Hepatocyte (in vitro differentiated cells): ENCODE measurements at places on chromosomes 16 and 17.

- H3K27me3 ChIP-seq = peaks cover 82% of the 10 kb centered on the region
- peak overlapping the region; percentile 61 for H3K4me3 ChIP-seq
- no peak overlapping the region for H3K27ac ChIP-seq
- peak; percentile 89 for DNase-seq
- no peaks in the 10 kb centered on the region for H3K36me3 ChIP-seq
Observed at GRCh38 chr17:49496183-49496866, 1.2 kb downstream of the NGFR start.

GRCh38 chr17:57940653-57941329 is 14.4 kb downstream of the CUEDC1 start:
- peaks cover 48% of the 10 kb centered on the region for H3K4me1 ChIP-seq
- no peaks in the 10 kb centered on the region for H3K27me3 ChIP-seq
- H3K4me3 ChIP-seq = no peak overlapping the region
- no peak for DNase-seq
- no peaks in the 10 kb centered on the region for H3K36me3 ChIP-seq

DNA sequence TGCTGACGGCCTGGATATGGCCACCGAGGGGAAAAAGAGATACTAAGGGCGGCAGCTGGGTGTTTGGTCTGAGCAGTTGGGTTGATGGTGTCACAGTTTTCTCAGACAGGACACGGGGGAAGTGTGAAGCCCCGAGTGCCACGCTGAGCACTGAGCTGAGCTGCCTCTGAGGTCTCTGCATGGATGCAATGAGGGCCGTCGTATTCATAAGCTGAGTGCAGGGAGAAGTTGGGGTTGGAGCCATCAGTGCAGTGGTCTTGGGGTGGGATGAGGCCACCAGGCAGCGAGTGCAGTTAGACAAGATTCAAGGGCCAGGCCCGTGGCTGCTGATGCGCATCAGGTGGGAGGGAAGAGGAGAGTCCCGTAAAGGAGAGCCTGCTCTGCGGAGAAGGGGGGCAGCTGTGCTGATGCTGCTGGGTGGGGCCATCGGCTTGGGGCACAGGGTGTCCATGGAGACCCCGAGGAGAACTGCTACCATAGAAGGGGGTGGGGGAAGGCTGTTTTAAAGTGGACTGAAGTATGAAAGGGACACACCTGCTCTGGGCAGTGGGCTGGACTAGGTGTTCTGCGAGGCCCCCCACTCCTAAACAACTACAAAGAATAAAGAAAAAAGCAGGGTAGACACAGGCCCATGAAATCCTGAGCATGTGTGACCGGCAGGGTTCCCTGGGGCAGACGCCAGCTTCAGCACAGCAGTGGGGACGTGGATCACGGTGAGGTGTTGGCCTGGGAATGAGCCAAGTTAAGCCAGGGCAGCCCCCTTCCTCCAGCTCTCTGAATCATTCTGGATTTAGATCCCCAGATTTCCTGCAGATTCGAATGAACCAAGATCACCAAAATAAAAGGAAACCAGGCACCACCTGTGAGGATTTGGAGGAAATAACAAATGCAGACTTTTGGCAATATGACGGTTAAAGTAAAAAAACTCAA is 19.7 kb downstream of the IL34 start:
- H3K36me3 ChIP-seq = no peaks in the 10 kb centered on the region
- no peaks in the 10 kb centered on the region for H3K27me3 ChIP-seq
- no peak overlapping the region for H3K27ac ChIP-seq

- H3K27me3 ChIP-seq = no peaks in the 10 kb centered on the region
- H3K4me1 ChIP-seq = no peaks in the 10 kb centered on the region
- no peak for DNase-seq
- H3K27ac ChIP-seq = no peak overlapping the region
- H3K36me3 ChIP-seq = no peaks in the 10 kb centered on the region
Observed at GRCh38 chr17:29443041-29443739, 53.0 kb downstream of the TAOK1 start.

DNA sequence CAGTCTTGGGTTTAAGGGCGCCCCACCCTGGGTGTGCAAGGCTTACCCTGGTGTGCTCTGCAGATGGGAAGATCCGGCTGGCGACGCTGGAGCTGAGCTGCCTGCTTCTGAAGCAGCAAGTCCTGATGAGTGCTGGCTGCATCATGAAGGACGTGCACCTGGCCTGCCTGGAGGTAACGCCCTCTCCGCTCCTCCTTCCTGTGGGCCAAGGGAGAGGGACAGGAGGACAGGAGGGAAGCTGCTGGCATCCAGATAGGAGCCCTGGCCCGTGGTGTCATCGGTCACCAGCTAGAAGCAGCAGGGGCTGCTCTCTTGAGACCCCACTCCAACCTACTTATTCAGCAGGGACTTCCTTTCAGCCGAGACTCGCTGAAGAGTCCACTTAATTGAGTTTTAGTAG is 97.8 kb downstream of the CLEC16A start:
- H3K36me3 ChIP-seq = no peaks in the 10 kb centered on the region
- H3K4me3 ChIP-seq = no peak overlapping the region
- no peak overlapping the region for H3K27ac ChIP-seq
- H3K4me1 ChIP-seq = peaks cover 16% of the 10 kb centered on the region
- DNase-seq = no peak
- no peaks in the 10 kb centered on the region for H3K27me3 ChIP-seq

GRCh38 chr16:57151369-57151768 is 34.5 kb downstream of the PSME3IP1 start:
- no peak for DNase-seq
- no peaks in the 10 kb centered on the region for H3K27me3 ChIP-seq
- H3K36me3 ChIP-seq = peaks cover 3% of the 10 kb centered on the region
- H3K4me1 ChIP-seq = no peaks in the 10 kb centered on the region
- no peak overlapping the region for H3K4me3 ChIP-seq

GRCh38 chr16:67917140-67917851 is 14.4 kb downstream of the CTRL start:
- peak overlapping the region; percentile 55 for H3K27ac ChIP-seq
- no peaks in the 10 kb centered on the region for H3K36me3 ChIP-seq
- no peaks in the 10 kb centered on the region for H3K27me3 ChIP-seq

- no peaks in the 10 kb centered on the region for H3K4me1 ChIP-seq
- no peak overlapping the region for H3K4me3 ChIP-seq
- DNase-seq = no peak
- no peaks in the 10 kb centered on the region for H3K27me3 ChIP-seq
Observed at GRCh38 chr16:31274831-31275816, 15.3 kb downstream of the ITGAM start.

- no peak overlapping the region for H3K27ac ChIP-seq
- no peaks in the 10 kb centered on the region for H3K4me1 ChIP-seq
- no peak overlapping the region for H3K4me3 ChIP-seq
- H3K36me3 ChIP-seq = no peaks in the 10 kb centered on the region
- no peak for DNase-seq
- H3K27me3 ChIP-seq = no peaks in the 10 kb centered on the region
Observed at GRCh38 chr16:87407511-87408112, 15.5 kb downstream of the MAP1LC3B start.

GRCh38 chr17:44785921-44786320 is 27.1 kb downstream of the ADAM11 start:
- H3K27me3 ChIP-seq = no peaks in the 10 kb centered on the region
- H3K4me3 ChIP-seq = no peak overlapping the region
- no peaks in the 10 kb centered on the region for H3K4me1 ChIP-seq
- H3K36me3 ChIP-seq = no peaks in the 10 kb centered on the region

GRCh38 chr16:19182481-19182880 is 14.4 kb downstream of the SYT17 start:
- peaks cover 5% of the 10 kb centered on the region for H3K4me1 ChIP-seq
- H3K4me3 ChIP-seq = no peak overlapping the region
- H3K27me3 ChIP-seq = no peaks in the 10 kb centered on the region
- no peaks in the 10 kb centered on the region for H3K36me3 ChIP-seq
- no peak for DNase-seq

DNA sequence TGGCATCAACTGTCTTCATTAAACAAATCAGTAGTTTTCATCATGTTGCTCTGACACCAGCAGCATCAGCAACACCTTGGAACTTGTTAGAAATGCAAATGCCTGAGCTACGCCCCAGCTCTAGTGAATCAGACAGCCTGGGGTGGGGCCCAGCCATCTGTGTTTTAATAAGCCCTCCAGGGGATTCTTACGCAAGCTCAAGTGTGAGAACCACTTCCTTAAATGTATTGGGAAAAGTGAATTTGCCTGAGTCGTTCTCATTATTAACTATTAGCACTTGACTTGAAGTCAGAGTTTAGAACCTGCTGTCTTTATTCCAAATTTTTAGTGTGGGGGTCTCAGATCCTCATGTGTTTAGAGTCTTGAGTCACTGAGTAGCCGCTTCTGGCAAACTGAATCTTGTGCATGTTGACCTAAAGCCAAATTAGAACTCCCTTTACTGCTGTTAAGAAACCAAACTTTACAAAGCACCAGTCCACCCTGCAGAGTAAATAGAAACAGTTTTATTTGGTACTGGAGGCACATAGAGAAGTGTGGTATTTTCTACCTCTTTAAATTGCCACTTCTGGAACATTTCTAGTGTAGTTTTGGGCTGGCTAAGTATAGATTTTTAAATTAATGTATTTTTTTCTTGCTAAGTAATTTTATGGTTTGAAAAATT is 137.4 kb upstream of the COX10 start:
- H3K27ac ChIP-seq = peak overlapping the region; percentile 12
- H3K27me3 ChIP-seq = no peaks in the 10 kb centered on the region
- DNase-seq = no peak
- peaks cover 4% of the 10 kb centered on the region for H3K4me1 ChIP-seq
- no peaks in the 10 kb centered on the region for H3K36me3 ChIP-seq
- no peak overlapping the region for H3K4me3 ChIP-seq

- peaks cover 7% of the 10 kb centered on the region for H3K4me1 ChIP-seq
- H3K27ac ChIP-seq = no peak overlapping the region
Observed at GRCh38 chr17:73785496-73785895, 141.3 kb upstream of the SDK2 start.

- no peak overlapping the region for H3K4me3 ChIP-seq
- no peaks in the 10 kb centered on the region for H3K36me3 ChIP-seq
- peaks cover 9% of the 10 kb centered on the region for H3K4me1 ChIP-seq
- no peaks in the 10 kb centered on the region for H3K27me3 ChIP-seq
- H3K27ac ChIP-seq = no peak overlapping the region
Observed at GRCh38 chr16:66159987-66160386, 206.5 kb upstream of the CDH5 start.

DNA sequence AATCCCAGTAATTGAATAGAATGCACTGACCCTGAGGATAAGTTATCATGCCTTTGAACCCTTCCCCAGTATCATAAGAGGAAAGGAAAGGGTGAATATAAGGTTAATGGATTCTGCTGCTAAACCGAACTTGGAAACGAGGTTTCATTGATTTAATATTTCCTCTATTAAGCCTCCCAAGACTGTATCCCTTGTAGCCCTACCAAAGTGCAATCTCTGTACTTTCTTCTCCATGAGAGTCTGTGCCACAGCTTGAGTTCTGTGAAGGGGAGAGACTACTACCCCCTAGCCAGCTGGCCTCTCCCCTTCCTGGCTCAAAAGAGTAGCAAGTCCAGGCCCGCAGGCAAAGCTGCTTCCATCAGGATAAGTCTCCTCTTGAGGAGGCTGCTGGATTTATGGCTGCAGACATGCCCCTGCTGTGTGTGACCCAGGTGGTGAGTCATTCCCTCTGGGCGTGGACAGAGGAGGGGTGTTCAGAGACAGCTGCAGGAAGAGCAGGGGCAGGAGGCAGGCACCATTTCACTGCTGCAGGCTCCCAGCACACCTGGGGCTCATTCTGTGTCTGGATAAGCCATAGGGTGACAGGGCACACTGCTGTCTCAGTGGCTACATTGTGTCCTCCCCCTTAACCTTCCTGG is 58.4 kb downstream of the TOM1L2 start:
- H3K4me1 ChIP-seq = peaks cover 19% of the 10 kb centered on the region
- peak; percentile 91 for DNase-seq
- no peaks in the 10 kb centered on the region for H3K27me3 ChIP-seq
- H3K4me3 ChIP-seq = no peak overlapping the region
- peak overlapping the region; percentile 82 for H3K27ac ChIP-seq

GRCh38 chr17:60809421-60809820 is 131.8 kb downstream of the BCAS3 start:
- no peaks in the 10 kb centered on the region for H3K4me1 ChIP-seq
- no peak overlapping the region for H3K27ac ChIP-seq
- DNase-seq = no peak
- no peaks in the 10 kb centered on the region for H3K36me3 ChIP-seq

DNA sequence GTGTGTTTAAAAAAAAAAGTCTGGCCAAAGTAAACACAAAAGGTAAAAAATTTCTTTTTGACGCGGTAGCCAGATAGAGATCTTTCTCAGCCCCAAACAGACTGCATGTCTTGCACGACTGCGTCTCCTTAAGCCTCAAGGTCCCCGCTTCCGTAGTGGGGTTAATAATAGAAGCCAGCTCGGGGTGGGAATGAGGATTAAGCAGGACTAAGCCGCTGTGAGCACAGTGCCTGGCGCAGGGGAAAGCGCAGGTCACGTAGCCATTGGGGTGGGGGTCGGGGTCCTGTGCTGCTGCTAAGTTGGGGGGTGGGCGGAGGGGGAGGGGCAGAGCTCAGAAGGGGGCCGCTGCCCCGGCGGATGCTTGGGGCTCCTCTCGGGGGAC is 521 bp downstream of the GGA2 start:
- no peaks in the 10 kb centered on the region for H3K27me3 ChIP-seq
- peaks cover 4% of the 10 kb centered on the region for H3K4me1 ChIP-seq
- H3K4me3 ChIP-seq = peak overlapping the region; percentile 85
- peak; percentile 39 for DNase-seq

- H3K4me3 ChIP-seq = peak overlapping the region; percentile 64
- H3K27ac ChIP-seq = no peak overlapping the region
- H3K36me3 ChIP-seq = no peaks in the 10 kb centered on the region
- peaks cover 19% of the 10 kb centered on the region for H3K4me1 ChIP-seq
- DNase-seq = no peak
Observed at GRCh38 chr17:41734949-41735313, 488 bp upstream of the HAP1 start.

- H3K4me3 ChIP-seq = no peak overlapping the region
- H3K36me3 ChIP-seq = no peaks in the 10 kb centered on the region
- DNase-seq = no peak
- H3K4me1 ChIP-seq = peaks cover 12% of the 10 kb centered on the region
- H3K27me3 ChIP-seq = no peaks in the 10 kb centered on the region
Observed at GRCh38 chr17:68505951-68506350, 6.3 kb upstream of the PRKAR1A start.

GRCh38 chr16:52647588-52647987 is 100.6 kb upstream of the TOX3 start:
- H3K27me3 ChIP-seq = no peaks in the 10 kb centered on the region
- H3K4me1 ChIP-seq = no peaks in the 10 kb centered on the region
- no peak overlapping the region for H3K27ac ChIP-seq
- no peaks in the 10 kb centered on the region for H3K36me3 ChIP-seq
- DNase-seq = no peak

DNA sequence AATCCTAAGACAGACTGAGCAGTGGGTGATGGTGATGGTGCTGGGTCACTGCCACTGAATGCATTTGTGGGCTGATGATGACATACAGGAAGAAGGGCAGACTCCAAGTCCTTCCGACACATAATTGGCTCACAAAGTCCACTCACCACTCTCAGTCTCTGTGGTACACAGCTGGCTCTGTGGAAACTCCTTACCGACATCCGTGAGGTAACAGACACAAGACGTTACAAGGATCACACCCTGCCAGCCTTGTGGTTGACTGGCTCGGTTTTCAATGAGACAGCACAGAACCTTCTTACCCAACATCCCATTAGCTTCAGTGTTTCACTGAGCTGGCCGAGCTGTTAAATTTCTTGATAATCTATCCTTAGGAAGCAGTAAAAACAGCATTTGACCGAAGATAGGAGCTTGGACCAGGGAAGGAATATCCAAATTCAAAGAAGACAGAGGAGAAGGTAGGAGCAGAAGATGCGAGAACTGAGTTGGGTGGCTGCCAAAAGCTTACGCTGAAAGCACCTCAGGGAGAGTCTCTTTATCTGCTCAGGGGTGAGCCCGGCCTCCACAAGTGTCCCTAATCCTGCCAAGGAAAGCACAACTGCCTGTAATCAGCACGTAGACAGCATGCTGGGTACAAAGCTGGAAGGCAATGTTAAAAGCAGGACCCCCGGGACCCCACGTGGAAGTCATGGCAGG is 5.5 kb upstream of the MXRA7 start:
- H3K4me1 ChIP-seq = peaks cover 5% of the 10 kb centered on the region
- H3K27ac ChIP-seq = peak overlapping the region; percentile 90
- no peak overlapping the region for H3K4me3 ChIP-seq
- DNase-seq = peak; percentile 75
- no peaks in the 10 kb centered on the region for H3K27me3 ChIP-seq
